Dermis lymphatic vessel endothelial cell (primary cell): ENCODE measurements at places on chromosomes 11 and 22. TPM values are rescaled to one million over a fixed set of nuclear protein-coding genes. Genes with fewer than 3 reads are reported as not detected.

NCR3LG1 gene
- 0.26 and 0.43 TPM in 2 replicates for total RNA-seq

FGF3 gene
- total RNA-seq: not detected in 2 replicates

ST14 gene
- total RNA-seq: under 0.01 TPM in 1 of 2 replicates, not detected in the other

ADAMTS15 gene
- total RNA-seq: 4.7 and 15.7 TPM in 2 replicates

SUSD2 gene
- 0.43 and 0.54 TPM in 2 replicates for total RNA-seq

OR8H3 gene
- total RNA-seq: not detected in 2 replicates

FOXRED1 gene
- 9.4 and 10.6 TPM in 2 replicates for total RNA-seq

ZNF215 gene
- total RNA-seq: 0.33 and 0.69 TPM in 2 replicates

MIAT gene
- total RNA-seq: 0.69 and 0.98 TPM in 2 replicates

SCGB1C1 gene
- total RNA-seq: not detected in 2 replicates

SMTNL1 gene
- total RNA-seq: not detected in 2 replicates
